ENCODE measurements at places on chromosomes 13 and 19. TPM values are rescaled to one million over a fixed set of nuclear protein-coding genes. Genes with fewer than 3 reads are reported as not detected.

CCDC122 gene
- total RNA-seq: 5.2 TPM

VSTM1 gene
- 1.5 TPM for total RNA-seq

- DNase-seq: no peak
- H3K4me1 ChIP-seq: peaks cover 23% of the 10 kb centered on the region
- peak overlapping the region; percentile 61 for H3K4me3 ChIP-seq
- peak overlapping the region; percentile 84 for H3K27ac ChIP-seq
Measured at GRCh38 chr19:56142087-56142787, 1.1 kb downstream of the ZNF444 start.

DNA sequence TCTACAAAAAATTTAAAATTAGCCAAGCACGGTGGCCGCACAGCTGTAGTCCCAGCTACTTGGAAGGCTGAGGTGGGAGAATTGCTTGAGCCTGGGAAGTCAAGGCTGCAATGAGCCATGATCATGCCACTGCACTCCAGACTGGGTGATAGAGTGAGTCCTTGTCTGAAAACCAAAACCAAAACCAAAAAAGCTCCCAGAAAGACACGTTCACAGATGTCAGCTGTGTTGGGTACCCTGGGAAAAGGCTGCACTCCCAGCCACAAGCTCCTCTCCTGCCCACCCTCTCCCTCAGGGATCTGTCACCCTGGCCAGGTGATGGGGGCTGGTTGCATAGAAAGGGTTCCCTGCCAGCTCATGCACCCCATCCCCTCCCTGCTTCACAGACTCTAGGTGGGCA, 53.3 kb downstream of the RNF6 start:
- no peaks in the 10 kb centered on the region for H3K4me1 ChIP-seq
- no peak overlapping the region for H3K4me3 ChIP-seq
- no peaks in the 10 kb centered on the region for H3K36me3 ChIP-seq
- H3K27me3 ChIP-seq: no peaks in the 10 kb centered on the region
- DNase-seq: no peak

PABPC3 gene
- total RNA-seq: 0.18 TPM
